ENCODE measurements at places on chromosomes 16 and 17.

GRCh38 chr17:51627779-51628178 lies 367.4 kb downstream of the UTP18 start:
- no peak for DNase-seq

DNA sequence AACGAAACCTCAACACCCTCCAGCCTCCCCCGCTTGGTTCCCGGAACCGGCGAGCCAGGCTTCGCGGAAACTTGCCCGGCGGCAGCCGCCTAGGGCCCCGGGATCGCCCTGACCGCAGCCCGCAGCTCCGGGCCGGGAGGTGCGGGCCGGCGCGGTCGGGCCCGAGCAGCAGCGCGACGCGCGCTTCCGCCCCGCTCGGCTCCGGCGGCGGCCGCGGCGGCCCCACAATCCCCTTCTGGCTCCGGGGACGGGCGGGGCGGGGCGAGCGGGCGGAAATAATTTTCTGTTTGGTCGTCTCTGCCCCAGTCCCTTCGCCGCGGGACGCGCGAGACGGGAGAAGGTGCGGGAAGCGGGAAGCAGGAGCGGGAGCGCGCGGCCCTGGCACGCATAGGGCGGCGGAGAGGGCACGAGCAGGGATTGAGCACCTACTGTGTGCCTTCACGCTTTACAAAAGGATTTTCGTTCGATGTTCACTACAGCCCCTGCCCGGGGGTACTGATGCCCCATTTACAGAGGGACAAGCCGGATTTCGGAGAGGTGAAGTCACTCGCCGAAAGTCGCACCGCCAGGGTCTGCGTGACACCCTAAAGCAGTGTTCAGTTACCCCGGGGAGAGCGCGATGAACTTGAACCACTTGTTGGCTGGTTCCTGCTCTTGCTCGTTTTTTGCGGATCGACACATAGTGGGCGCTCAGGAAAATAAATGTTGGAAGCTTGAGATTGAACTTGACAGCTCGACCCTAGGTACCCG lies 2.7 kb upstream of the MLLT6 start:
- DNase-seq = peak; percentile 70

DNA sequence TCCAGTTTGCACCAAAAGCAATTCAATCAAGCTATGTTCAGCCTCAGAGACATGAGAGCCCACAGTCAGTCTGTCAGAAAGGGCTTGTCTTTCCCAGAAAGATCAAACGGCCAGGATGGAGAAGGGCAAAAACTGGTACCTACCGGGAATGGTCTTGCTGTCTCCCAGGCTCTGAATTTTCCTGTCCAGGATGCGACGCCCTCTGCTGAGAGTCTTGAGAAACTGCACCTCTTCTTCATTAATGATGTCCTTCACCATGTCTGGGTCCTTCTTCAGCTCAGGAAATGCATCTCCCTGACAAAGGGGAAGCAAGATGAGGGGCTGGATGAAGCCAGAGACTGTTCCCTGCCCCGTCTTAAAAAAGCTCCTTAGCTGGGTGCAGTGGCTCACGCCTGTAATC lies 15.8 kb upstream of the EXOSC6 start:
- no peak for DNase-seq

- no peak for DNase-seq
Observed at GRCh38 chr16:87273471-87274030, 43.6 kb downstream of the C16orf95 start.

DNA sequence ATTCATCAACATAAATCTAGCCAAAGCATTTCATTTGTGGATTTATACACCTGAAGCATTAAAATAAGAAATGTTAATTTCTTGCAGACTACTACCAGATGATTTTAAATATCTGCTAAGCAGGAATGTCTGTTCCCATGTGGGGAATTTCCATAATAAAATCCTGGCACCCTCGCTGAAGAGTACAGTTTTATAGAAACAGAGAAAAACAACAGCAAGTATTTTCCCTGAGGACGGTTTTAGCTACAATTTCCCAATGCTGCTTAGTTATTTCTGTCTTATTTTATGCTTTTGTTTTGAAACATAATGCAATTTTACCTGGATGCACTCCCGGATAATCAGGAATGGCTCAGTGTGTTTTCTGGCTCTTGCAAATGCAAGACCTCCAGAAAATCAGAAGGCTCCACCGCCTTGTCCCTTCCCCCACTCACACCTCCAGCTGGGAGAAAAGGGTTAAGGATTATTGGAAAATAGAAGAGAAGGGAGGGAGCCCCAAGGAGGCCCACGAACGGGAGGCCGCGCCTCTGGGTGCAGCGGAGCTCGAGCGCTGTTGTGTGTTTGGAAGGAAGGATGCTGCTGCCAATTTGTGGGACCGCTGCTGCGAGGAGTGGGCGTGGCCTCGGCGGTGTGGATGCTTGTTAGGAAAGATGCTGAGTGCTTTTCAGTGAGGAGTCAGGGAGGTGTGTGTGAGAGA lies at the start of gene CNTNAP4:
TSS of gene CNTNAP4 (plus strand) at position 657 of the 694 bp plus-strand sequence. CDS start 262 bp downstream, outside the sequence.
- no peak for DNase-seq

GRCh38 chr17:82444284-82444893 lies 6.2 kb downstream of the CYBC1 start:
- DNase-seq = no peak

DNA sequence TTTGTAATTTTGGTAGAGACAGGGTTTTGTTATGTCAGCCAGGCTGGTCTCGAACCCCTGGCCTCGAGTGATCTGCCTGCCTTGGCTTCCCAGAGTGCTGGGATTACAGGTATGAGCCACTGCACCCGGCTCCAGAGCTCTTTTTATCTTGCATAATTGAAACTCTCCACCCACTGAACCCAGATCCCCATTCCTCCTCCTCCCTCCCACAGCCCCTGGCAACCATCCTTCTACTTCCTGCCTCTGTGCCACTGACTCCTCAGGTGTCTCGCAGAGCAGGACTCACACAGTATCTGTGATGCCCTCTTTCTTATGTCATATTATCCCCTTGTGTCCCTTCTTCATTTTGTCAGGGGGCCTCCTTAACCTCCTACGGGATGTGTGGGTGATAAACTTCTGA lies 340.7 kb downstream of the SLC39A11 start:
- no peak for DNase-seq

DNA sequence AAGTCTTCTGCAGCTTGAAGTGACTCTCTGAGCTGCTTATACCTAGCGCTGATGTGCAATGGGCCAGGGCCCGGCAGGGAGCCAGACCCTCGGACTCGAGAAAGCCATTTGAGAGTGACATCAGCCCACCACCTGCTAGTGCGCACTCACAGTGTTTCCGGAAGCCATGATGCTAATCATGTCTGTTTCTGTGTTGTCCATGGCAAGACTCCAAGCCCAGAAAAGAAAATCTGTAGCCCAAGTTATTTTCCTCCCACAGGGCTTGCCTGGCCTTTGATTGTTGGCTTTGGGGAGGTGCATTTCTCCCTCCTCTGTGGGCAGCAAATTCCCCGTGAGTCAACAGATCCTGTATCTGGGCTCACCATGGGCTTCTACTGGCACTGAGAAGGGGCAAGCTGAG lies 1.8 kb upstream of the CDRT4 start:
- no peak for DNase-seq

DNA sequence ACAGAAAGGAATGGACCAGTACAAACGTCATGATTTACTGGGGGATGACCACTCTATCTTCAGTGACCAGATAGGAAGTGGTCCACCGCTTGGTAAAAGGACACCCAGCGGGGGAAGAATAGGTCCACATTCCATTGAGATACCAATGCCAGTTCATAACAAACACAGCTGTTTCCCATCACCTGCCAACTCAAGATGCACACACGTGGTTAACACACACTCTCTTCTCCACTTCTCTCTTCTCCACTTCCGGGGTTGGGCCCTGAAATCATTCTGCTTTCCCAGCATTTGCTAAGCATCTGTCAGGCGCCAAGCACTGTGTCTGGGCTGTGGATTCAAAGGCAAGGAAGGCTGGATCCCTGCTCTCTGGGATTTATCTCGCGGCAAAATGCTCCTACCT lies 175.5 kb downstream of the SLC39A11 start:
- no peak for DNase-seq

DNA sequence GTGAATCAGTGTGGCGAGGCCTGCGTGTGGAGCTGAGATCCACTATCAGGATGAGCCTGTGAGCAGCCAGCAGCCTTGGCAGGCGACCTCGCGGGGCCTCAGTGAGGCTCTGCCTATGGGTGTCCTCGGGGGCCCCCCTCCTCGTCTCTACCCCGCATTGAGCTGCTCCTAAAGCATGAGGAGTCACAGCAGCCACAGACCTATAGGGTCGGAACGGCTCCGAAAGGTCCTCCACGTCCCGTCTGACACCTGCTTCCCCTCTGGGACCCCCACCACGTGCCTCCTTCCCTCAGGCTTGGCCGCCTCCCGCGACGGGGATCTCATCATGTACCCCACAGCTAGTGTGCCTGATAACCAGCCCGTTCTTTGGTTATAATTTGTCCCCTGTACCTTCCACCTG lies 28.8 kb downstream of the GRIN2C start:
- no peak for DNase-seq

DNA sequence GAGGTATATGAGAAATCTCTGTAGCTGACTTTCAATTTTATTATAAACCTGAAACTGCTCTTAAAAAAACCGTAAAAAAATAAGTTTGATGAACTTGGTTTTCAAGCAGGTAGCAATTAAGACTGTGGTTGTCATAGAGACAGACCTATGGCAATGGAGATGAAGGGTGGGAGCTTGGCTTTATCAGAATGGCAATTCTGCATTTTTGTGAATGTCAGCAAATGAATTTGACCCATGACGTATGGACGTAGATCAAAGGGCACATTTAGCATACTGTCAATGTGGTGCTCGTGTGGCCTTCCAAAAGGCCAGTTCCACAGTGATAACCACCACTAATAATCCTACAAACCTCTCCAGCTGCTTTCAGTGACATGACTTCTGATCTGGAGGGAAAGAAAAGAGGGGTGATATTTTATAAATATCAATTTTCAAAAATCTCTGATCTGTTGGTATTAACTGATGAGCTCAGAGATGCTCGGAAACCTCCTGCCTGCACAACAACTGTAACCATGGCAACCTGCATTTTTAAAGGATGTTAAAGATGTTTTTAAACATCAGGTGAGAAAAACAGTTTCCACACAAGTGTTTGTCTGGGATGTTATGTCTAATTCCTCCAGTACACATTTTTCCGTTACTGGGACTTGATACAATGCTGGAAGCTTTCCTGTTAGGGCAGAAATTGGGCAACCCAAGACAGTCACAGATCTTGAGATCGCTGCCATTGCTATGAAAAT lies 533.7 kb downstream of the CDH13 start:
- DNase-seq = no peak

- DNase-seq = no peak
Observed at GRCh38 chr16:10976634-10977033, 32.3 kb downstream of the CLEC16A start.

DNA sequence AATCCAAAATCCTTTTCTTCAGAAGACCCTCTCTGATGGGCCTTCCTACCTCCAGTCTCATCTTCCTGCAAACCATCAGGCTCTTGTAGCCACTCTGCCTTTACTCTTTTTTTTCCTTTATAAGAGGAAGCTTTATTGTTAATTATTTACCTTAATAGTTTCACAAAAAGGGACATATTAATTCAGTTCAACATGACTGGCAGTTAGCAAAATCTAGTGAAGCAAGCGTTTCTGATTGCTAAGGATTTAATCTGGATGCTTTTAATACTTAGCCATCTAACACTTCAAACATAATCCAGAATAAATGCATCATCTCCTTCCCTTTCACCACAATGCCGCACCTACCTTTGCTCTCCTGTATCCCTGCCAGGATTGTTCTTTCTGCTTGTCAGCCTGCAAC lies 62.0 kb downstream of the SPACA3 start:
- DNase-seq = no peak

GRCh38 chr17:7636163-7636562 lies 6.2 kb downstream of the SHBG start:
- DNase-seq = no peak

DNA sequence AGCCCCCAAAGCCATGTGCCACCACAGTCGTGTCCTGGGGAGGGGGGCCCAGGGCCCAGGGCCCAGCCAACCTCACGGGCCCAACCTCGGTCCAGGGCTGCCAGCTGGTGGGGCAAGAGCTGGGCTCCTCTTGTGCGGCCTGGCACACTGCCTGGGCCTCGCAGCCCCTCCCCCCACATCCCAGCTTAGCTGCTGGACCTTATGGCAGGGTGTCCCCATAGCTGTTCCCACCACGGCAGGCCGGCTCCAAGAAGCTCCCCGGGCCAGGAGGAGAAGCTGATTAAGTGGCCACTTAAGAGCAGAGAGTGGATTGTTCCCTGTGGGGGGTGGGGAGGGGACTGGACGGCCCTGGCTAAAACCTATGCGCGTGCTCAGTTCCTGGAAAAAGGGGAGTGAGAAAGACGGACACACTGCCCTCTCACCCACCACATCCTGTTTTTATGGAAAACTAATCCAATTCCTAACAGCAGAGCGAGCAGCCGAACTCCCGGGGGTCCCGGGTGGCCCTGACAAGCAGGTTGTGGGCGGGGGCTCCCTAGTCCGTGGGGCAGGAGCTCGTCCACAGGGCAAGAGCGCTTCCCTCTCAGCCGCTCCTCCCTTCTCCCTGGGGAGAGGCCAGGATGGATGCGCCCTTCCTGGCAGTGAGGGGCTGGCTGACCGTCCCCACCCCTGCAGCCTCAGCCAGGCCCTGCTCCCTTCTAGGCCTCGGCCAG lies 16.8 kb downstream of the PIEZO1 start:
- no peak for DNase-seq

GRCh38 chr16:81657781-81658180 lies 121.3 kb upstream of the PLCG2 start:
- no peak for DNase-seq

DNA sequence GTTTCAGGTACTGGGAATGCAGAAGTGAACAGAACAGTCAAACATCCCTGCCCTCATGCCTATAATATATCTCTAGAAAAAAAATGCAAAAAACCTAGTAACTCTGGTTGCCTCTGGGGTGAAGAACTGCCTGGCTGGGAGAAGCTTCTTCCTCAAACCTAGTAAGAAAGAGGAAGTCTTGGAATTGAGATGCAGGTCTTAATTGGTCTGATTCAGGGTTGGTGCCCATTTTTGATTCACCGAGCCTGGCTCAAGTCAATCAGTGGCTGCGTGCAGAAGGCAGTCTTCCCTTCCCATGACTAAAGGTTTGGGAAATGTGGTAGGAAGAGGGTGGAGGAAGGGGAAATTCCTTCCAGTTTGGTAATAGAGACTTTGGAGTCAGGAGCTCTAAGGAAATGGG lies 22.4 kb downstream of the CDRT15 start:
- DNase-seq = no peak

- DNase-seq = no peak
Observed at GRCh38 chr16:26204138-26204537, 512.4 kb downstream of the HS3ST4 start.

- no peak for DNase-seq
Observed at GRCh38 chr17:78735832-78736525, 46.1 kb downstream of the CYTH1 start.

GRCh38 chr16:30040221-30040620 lies 9.2 kb upstream of the TLCD3B start:
- no peak for DNase-seq

GRCh38 chr17:82645516-82645915 lies 2.7 kb downstream of the WDR45B start:
- DNase-seq = no peak

Data from activated CD4-positive, alpha-beta T cell treated with anti-CD3 and anti-CD28 coated beads, Interleukin-2, amount 50 U/mL, for 24 hours (primary cell).